ENCODE measurements at places on chromosomes 5 and 9.

- DNase-seq = no peak
Measured at GRCh38 chr5:180047667-180048066, 23.9 kb downstream of the RNF130 start.

- DNase-seq = no peak
Measured at GRCh38 chr5:166596043-166596442, 1695.4 kb upstream of the WWC1 start.

GRCh38 chr5:6504677-6505415 is 56.2 kb downstream of the UBE2QL1 start:
- no peak for DNase-seq

DNA sequence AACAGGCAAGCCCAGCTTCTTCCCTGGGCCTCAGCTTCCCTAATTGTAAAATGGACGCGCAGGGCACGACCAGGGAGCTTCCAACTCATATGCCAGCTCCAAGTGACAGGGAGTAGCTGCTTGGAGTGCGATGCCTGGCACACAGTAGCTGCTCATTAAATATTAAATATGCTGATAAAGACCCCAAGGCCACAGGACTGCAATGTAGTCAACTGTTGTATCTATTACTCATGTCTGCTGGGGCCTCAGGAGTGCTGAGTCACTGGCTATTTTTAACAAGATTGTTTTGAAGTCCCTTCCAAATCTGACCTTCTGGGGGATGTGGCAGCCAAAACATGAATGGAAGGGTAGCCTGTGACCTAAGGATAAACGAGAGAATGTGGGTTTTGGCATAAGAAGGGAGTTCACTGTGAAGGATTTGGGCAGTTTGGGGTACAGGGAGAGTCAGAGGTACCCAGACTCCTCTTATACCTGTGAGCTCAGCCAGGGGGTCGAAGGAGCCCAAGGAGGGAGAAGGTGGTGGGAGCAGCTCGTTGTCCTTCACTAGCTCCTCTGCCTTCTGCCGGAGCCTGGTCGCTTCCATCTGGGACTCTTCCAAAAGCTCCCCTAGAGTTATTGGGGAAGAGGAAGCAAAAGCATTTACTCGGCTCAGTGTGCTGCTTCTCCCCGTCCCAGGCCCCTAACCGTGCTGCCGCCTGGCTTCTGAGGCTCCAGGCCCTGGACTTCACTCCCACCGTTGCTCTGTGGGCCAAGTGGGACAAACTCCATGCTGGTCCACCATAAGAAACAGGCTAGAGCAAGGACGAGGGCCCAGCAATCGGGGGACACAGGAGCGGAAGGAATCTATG is 17.5 kb downstream of the TNIP1 start:
- peak; percentile 79 for DNase-seq

DNA sequence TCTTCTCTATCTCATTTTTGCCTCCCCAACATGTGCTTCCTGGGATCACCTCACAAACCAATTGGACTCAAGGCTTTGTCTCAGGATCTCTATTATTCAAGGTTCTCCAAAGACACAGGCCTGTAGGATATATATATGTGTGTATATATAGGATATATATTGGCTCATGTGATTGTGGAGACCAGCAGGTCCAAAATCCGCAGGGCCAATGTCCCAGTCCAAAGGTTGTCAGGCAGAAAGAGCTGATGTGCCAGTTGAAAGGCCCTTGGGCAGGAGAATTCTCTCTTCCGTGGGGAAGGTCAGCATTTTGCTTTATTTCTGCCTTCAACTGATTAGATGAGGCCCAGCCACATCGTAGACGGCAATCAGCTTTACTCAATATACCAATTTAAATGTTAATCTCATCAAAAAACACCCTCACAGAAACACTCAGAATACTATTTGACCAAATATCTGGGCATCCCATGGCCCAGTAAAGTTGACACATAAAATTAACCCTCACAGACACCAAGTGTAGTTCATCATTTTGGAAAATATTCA is 1.3 kb upstream of the FBLL1 start:
- no peak for DNase-seq

DNA sequence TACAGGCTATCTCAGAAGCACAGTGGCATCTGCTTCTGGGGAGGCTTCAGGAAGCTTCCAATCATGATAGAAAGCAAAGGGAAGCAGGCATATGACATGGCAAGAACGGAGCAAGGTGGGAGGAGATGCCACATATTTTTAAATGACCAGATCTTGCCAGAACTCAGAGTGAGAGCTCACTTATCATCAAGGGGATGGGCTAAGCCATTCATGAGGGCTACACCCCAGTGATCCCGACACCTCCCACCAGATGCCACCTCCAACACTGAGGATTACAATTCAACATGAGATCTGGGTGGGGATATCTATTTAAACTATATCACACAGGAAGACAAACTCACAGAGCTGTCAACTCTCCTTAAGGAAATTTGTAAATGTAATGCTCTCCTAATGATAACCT is 258.8 kb downstream of the SPOCK1 start:
- no peak for DNase-seq

- no peak for DNase-seq
Measured at GRCh38 chr5:36691696-36692371, 85.4 kb downstream of the SLC1A3 start.

DNA sequence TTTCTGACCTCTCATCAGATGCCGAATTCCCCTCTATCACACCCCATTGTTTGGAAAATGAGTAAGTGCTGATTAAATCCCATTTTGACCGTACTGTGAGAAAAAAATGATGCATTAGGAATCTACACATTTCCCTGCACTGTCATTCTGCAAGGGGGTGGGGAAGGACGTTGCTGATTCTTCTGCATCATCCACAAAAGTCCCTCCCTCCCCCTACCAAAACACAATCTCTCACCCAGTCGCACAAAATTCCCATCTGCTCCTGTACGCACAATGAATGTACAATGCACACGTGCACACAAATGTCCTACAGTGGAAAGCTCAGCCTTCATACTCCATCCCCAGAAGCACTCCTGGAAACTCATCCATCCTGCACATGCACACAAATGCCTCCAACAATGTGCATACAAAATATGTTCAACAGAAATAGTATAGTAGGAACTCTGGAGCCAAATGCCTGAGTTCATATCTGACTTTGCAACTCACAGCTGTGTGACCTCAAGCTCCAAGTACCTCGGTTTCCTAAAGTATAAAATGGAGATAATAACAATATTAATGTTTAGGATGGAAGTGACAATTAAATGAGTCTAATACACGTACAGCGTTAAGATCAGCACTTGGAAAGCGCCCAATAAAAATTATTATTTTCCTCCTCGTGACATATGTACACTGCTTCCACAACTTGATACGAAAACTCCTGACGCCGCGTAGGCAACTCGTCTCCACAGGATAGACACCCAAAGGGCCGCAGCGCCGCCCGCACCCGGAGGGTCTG is 809 bp downstream of the TNIP1 start:
- peak; percentile 39 for DNase-seq

DNA sequence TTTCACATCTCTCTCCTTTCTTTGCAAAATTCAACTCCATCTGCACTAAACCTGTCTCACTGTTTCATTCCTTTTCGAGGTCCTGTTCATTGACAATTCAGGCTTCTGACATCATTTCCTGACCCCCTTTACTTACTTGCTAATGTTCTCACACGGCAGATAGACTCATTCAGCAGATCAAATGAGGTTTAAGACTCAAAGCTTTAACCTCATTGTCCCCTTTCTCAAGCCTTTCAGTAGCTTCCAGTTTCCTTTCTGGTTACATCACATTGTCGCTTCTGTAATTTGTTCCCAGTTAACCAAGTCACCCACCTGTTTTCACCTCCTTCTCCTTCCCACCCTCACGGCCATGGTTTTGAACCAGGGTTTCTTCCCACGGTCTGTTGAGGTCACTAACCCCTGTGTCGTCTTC is 143.4 kb upstream of the OTULINL start:
- DNase-seq = no peak

GRCh38 chr9:135971892-135972291 is 10.7 kb upstream of the UBAC1 start:
- DNase-seq = no peak

DNA sequence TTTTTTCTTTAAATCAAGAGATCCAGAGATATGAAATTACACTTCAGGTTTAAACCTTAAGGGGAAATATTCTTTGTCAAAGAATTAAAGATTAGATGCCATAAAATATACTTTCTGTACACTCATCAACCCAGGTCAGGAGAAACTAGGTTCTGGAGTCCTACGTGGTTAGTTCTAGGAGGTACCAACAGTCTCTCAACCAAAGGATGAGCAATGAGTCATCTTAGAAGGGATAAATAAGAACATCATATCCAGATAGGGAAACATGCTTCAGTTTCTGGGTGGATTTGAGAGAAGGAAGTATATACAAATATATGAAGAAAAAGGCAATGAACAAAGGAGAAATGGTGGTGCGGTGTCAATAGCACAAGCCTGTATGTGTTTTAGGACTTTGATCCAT is 98.2 kb downstream of the CSNK1G3 start:
- DNase-seq = peak; percentile 49

DNA sequence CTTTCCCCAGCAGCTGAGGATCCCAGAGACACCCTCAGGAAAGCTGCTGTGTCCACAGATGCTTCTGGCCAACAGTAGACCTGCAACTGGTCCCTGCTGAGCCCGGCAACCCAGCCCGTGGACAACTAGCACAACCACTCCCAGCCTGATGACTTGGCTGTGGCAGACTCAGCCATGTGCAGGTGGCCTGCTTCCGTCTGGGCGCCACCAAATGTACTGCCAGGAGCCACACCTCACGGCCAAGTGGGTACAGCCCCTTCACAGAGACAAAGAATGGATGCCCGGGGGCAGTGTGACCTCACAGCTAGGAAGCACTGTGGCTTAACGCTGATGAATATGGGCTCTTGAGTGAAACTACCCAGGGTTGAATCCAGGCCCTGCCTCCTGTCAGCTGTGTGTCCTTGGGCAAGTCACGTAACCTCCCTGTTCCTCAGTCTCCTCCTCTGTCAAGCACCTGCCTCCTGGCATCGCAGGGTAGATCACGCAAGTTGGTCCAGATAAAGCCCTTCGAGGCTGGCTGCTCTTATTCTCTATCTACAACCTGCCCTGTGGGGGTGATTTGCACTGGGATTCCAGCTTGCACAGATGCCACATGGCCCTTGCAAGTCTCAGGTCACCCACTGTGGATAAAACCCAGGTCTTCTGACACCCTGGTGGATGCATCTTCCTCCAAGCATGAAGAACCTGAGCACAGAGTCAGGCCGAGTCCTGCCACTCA is 225.0 kb downstream of the PBX3 start:
- DNase-seq = no peak

GRCh38 chr9:88501086-88501485 is 33.9 kb upstream of the NXNL2 start:
- no peak for DNase-seq

GRCh38 chr5:168881427-168882149 is 302.4 kb upstream of the PANK3 start:
- peak; percentile 10 for DNase-seq

DNA sequence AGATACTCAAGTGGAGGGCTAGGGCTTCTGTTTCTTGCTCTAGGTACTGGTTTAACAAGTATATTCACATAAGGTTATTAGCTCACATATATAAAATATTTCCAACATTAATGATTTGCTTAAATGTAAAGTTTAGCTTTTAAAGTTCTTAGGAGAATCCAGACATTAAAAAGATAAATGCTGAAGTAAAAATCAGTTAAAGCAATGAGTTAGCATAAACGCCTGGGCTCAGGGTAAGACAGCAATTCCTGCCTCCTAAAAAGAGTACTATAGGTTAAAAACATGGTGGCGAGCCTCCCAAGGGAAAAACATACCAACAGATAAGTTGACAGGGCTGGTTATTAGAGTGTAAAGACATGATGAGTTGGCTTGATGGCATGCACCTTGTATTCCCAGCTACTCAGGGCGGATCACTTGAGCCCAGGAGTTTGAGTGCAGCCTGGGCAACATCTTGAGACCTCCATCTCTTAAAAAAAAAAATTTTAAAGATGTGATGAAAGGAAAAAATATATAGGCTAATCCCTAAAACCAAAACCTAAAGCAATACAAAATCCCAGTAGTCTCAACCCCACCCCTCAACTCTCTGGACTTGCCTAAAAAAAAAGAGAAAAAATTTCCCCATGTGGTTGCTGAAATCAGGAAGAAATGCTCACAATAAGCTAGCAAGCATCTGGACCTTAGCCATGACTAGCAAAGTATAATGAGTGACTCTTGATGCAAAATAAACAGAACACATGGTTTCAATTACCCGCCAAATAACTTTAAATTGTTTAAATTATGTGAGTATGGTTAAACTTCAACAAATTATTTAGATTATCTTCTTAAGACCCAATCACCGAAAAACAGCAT is 3.6 kb downstream of the GOLPH3 start:
- DNase-seq = peak; percentile 52

GRCh38 chr5:133531178-133531577 is 81.2 kb downstream of the FSTL4 start:
- no peak for DNase-seq

- DNase-seq = no peak
Measured at GRCh38 chr9:69931340-69931739, 110.7 kb downstream of the CFAP95 start.

DNA sequence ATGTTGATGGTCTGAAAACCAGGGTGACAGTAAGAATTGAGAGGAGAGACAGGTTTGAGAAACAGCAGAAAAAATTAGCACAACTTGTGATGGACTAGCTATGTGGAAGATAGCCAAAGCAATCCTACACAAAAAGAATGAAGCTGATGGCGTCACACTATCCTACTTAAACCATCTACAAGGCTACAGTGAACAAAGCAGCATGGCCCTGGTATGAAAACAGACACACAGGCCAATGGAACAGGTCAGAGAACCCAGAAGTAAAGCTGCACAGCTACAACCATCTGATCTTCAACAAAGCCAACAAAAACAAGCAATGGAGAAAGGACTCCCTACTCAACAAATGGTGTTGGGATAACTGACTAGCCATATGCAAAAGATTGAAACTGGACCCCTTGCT is 7.5 kb upstream of the UBE2R2 start:
- DNase-seq = no peak

DNA sequence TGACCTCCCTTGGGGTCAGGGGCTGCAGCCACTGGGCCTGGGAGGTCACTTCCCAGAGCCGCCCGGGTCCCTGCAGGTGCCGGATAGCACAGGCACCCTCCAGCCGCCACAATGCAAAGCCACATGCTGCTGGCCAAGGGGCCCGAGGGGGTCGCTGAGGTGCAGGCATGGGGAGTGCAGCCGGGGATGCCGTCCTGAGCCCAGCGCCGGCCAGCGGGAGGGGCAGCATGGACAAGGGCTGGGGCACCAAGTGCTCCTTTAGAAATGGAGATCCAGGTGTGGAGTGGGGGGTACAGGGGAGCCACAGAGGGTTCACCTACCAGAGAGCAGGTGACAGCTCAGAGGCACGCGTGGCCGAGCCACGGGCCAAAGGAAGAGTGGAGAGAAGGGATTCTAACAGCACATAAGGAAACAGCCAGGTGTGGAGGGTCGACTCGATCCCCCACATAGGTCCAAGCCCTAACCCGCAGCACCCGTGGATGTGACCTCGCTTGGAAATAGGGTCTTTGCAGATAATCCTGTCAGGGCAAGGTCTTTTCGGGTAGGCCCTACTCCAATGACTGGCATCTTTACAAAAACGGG is 24.7 kb downstream of the ZDHHC11B start:
- DNase-seq = no peak

GRCh38 chr5:173832386-173832785 is 55.8 kb upstream of the CPEB4 start:
- no peak for DNase-seq

GRCh38 chr5:57817924-57818323 is 335.3 kb upstream of the ACTBL2 start:
- no peak for DNase-seq

- no peak for DNase-seq
Measured at GRCh38 chr9:129231022-129231739, 53.1 kb upstream of the IER5L start.

GRCh38 chr5:171657473-171657872 is 128.1 kb upstream of the SMIM23 start:
- no peak for DNase-seq

- DNase-seq = peak; percentile 9
Measured at GRCh38 chr9:126661521-126662251, 48.0 kb downstream of the LMX1B start.

Data from amniotic epithelial cell (primary cell).